Stimulated activated CD4-positive, alpha-beta T cell treated with anti-CD3 and anti-CD28 coated beads, Interleukin-12 subunit alpha, Interleukin-12 subunit beta, amount 100 ng/mL, for 24 hours (primary cell): ENCODE measurements at places on chromosomes 7 and 10.

DNA sequence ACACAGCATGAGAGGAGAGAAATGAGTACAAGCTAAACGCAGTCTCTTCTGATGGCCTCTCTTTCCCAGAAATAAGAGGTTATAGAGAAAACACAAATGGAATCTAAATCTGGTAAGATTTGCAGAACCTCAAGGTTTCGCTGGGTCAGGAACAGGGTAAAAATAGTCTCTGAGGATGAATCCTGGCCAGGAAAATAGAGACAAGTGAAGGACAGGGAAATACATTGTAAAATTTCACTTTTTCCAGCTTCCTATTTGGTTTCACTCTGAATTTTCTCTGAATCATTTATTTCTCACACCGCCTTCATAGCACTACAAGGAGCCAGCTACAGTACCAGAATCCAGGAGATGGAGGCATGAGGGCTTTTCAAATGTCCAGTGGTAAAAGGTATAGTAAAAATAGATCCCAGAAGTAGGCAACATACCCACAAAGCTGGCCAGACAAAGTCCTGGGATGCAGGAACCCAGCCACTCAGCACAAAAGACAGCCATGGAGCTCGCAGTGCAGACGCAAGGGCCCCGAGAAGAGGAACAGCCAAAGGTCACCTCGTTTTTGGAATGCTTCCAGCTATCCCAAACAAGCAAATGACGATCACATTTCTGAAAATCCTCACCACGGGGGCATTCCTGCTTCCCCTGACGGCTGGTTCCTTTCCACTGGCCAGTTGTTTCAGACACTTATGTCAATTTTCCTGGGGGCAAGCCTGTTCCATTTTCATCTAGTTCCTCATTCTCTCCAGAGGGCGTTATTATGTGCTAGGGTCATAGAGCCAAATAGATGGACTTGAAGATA is 21.5 kb upstream of the IKZF1 start:
- DNase-seq: no peak

GRCh38 chr7:8296362-8296659 is 34.3 kb upstream of the ICA1 start:
- no peak for DNase-seq

DNA sequence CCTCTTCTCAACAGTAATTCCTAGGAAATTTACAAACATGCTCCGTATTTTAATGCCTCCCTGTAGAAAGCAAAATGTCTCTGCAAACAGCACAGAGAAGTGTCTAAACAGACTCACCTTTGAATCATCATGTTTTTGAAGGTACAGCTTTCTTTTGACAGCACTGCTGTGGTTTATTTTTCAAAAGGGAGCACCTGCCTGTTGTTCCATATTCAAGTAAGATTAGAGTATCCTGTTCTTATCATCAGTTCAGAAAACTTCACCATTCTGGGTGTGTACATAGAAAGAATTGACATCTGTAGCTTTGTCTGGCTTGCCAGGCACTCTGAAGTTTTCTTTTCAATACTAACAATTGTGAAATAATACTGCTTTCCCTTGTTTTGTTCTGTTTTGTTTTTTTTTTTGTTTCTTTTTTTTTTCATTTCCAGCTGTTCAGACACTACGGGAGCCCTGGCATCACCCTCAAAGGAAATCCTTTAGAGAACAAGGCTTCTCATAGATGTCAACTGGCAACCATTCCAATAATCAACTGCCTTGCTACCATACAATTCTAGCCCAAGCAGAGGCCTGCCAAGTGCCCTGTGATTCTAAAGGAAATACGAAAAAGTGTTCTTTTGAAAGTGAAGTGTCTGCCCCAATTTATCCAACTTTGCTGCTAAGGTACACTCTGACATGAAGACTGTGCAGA is 275.9 kb downstream of the PRPF18 start:
- no peak for DNase-seq

DNA sequence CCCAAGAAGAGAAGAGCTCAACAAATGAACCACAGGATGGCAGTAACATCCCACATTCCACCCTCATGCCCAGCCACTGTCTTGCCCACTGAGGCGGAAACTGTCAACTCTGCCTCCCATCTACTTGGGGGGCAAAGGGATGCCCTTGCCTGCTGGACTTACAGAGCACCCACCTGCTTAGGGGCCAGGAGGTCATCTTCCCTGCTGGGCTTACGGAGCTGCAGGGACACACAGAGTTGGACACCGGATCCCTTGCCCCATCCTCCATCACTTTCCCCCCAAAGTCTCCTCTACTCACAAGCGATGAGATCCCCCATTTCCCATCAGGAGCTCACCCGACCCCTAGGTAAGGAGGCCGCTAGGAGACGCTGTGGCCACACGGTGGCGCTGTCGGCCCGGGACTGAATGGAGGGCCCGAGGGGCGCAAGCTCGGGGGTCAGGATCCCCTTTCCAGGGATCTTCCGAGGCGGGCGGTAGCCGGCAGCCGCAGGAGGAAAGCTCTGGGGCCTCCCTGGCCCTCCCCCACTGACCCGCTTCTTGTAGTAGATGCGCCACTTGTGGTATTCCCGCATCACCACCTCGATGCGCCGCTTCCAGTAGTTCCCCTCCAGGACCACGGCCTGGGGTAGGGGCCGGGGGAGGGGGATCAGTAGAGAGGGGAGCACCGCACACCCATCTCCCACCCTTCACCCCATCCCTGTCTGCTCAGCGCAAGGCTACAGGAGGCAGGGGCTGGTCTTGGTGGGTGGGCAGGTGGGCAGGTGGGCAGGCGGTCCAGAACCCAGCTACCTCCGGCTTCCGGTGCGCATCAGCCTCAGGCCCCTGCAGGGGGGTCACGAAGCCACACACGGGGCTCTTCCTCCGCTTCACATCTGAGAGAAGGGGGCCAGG is 17.3 kb downstream of the MLXIPL start:
- peak; percentile 26 for DNase-seq

- no peak for DNase-seq
Observed at GRCh38 chr7:44220046-44220357, 19.2 kb downstream of the YKT6 start.

GRCh38 chr7:115191526-115191925 is 269.6 kb downstream of the MDFIC start:
- no peak for DNase-seq

GRCh38 chr7:15085366-15085765 is 182.8 kb upstream of the DGKB start:
- no peak for DNase-seq
